ENCODE measurements at places on chromosomes 3 and 15.

DNA sequence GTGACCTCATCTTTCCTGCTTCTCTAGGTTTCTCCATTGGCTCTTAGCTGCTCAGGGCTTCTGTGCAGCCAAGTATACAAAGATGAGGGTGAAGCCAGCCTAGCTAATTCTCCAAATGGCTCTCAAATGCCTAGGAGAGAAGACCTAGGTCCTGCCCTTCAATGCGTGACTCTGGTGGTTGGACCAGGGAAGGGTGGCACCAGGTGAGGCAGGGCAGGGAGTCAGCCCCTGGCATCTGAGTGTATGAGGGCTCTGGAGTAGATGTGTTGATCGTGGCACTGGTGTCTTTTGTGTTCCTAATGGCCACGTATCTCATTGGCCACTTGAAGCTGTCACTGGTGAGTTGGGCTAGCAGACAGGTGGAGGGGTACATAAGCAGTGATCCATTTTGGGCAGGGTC, 59.8 kb downstream of the PDIA5 start:
- DNase-seq = no peak

GRCh38 chr15:101470548-101471239, 18.8 kb downstream of the PCSK6 start:
- DNase-seq = no peak

GRCh38 chr15:89898614-89899294, 5.0 kb upstream of the AP3S2 start:
- DNase-seq = peak; percentile 15

DNA sequence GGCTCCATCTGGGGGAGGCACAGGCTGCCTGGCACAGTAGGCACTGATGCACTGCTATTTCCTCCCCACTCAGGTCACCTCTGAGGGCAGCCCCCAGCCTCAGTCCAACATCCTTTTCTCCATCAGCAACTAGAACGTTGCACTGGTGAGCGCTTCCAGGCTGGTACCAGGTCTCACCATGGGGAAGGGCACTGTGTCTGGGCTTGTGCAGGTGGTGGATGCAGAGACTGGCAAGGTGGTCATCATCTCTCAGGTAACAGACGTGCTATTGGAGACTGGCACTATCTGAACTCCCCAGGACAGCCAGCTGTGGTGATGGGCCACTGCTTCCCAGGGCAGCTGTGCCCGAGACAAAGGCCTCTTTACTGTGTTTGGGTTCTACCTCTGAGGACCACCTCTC, 8.3 kb upstream of the TXNRD3 start:
- no peak for DNase-seq

DNA sequence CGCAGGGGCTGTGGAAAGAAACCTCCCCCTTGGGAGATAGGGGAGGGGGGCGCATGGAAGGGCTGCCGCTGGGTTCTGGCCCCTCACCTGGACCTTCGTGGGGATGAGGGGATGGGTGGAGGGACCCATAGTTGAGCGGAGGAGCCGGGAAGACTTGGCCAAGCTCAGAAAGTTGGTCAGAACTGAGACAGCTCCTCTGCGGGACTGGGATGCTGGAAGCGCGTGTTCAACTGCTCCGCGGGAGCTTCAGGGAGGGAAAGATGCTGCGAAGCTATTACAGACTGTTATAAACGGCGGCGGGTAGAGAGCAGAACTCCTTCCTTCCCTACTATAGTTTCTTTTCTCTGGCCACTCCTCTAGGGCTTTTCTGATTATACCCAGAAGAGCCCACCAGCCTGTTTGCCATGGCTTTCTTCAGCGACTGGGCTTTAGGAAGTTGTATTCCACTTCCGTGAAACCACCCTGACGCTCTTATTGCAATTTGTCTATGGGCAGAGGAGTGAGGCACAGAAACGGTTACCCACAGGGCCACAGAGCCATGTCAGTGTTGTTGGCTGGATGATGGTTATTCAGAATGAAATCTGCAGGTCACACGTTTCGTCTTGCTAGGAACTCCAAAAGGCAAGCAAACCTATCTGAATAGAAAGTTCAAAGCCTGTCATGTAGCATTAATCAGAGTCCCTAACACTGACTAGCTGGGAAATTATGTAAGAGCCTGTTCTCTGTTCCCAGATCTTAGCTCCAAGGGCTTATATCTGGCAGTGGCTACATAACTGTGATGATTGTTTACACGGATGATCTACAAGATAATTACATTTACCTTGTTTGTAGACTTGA, 1.1 kb downstream of the SYNPR start:
- no peak for DNase-seq

DNA sequence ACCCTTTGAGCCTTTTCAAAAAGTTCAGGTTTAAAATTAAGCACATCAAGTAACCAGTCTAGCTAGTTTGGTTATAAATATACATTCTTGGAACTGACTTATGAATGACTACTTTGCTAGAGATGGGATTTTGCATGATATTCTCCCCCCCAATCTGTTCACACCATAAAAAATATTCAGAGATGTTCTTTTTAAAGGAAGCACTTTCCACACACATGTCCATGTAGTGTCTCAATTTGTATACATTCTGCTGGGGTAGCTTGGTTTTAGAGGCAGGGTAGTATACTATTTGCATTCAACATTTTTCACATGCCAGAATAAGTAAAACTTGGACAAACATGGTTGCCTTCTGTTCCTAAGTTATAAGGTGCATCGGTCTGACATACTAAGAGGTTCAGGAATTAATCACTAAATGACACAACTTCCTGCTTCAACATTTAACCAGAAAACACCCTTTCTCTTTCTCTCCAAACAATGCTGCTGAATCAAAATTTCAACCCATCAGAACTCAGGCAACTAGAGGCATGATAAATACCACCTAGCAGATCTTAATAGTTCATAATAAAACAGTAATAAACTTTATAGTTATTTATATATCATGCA, 57.0 kb downstream of the SUMF1 start:
- DNase-seq = no peak

DNA sequence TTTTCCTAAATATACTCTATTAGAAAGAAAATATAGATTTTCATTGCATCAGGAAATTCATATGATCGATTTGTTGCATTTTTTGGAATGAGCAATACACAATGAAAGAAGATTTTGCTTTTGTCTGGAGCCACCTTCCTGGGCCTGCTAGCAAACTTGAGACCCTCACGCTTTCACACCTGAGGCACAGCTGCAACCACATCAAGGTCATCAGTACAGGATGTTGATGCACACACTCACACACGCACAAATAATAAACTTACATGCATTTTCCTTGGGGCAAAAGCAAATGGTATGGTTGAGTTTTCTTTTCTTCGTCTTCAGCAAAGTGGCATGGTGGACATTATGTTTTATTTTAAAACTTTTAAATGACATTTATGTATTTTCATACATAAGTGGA, 64.8 kb upstream of the SATB1 start:
- DNase-seq = no peak

- no peak for DNase-seq
Measured at GRCh38 chr3:102179326-102180177, 255.3 kb upstream of the ZPLD1 start.

DNA sequence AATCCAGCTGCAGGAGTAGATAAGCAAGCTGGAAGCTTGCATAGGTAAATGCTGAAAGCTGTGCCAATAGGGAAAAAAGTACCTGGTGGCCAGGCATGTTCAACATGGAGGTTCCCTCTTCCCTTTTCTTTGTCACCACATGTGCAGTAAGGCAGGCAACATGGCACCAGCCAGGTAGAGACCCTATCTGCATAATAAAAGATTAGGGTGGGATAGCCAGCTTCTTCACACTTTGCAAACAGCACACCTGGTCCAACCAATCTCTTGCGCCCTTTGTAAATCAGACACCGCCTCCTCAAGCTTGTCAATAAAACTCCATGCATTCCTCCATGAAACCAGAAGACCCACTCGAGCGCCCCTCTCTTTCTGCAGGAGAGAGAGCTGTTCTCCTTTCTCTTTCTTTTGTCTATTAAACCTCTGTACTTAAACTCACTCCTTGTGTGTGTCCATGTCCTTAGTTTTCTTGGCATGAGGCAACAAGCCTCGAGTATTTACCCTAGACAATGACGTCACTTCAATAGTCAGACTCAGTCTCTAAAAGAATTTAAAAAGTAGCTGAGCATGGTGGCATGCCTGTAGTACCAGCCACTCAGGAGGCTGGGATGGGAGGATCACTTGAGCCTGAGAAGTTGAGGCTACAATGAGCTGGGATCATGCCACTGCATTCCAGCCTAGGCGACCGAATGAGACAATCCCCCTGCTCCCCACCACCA, 256.3 kb downstream of the SCAPER start:
- DNase-seq = no peak

DNA sequence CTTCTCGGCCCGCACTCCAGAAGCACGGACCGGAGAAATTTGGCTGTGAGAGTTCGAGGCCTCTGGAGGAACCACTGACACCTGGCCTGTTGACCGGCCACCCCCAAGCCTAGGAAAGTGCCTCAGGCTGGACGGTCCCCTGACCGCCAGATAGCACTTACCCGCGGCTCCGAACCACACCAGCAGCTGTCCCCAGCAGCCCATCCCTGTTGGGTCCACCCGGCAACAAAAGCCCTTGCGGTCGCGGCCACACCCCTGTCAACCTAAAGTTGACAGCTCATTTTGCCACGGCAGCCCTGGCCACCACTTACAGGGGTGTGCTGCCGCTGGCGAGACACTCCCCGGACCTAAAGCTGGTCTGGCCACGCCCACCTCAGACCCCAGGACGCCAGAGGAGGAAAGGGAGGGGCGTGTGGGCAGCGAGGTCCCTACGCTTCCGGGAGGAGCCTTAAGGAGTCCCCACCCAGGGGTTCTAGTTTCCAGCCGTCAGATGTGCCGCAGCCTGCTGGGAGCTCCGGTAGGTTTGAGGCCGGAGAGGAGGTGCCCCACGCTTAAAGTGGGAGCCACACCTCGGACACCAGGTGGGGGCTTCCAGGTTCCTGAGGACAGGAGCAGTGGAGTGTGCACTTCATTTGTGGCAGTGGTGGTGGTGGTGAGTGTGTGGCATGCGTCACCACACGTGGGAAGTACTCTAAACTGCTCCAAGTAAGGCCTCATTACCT, at the start of gene LTK:
Gene LTK (minus strand): TSS at position 322 of the 722 bp plus-strand sequence. CDS start 118 bp downstream, at position 204.
- DNase-seq = no peak

GRCh38 chr3:39513791-39514369, 46.4 kb downstream of the MOBP start:
- DNase-seq = no peak

DNA sequence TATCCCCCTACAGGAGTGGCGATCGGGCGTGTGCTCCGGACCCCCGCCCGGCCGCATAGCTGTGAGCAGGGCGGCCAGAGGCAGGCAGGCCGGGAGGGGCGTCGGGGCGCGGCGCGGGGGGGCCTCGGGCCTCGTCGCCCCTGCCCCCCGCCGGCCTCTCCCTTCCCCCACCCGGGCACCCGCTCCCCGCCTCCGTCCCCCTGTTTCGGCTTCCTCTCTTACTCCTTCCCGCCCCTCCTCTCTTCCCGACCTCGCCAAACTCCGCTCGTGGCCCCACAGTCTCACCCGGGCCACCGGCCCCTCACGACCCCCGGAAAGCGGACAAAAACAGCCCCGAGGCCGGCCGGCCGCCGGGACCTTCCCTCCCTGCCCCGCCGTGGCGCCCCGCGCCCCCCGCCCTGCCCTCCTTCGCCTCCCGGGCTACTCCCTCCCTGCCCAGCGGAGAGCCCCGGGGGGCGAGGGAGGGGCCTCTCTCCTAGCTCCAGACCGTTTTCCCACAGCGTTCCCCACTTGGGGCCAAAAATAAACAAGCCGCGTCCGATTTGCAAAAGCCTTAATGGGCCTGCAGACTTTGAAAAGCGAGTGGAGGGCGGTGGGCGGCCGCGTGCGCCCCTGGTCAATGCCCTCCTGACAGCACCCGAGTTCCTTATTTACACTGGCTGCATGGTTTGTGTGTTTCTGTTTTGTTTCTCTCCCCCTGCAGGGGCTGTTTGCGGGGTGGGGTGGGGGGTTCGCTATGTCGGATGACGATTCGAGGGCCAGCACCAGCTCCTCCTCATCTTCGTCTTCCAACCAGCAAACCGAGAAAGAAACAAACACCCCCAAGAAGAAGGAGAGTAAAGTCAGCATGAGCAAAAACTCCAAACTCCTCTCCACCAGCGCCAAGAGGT, 1.0 kb downstream of the UBE2E1 start:
- DNase-seq = no peak

GRCh38 chr3:193851941-193852674, 259.1 kb downstream of the OPA1 start:
- no peak for DNase-seq

DNA sequence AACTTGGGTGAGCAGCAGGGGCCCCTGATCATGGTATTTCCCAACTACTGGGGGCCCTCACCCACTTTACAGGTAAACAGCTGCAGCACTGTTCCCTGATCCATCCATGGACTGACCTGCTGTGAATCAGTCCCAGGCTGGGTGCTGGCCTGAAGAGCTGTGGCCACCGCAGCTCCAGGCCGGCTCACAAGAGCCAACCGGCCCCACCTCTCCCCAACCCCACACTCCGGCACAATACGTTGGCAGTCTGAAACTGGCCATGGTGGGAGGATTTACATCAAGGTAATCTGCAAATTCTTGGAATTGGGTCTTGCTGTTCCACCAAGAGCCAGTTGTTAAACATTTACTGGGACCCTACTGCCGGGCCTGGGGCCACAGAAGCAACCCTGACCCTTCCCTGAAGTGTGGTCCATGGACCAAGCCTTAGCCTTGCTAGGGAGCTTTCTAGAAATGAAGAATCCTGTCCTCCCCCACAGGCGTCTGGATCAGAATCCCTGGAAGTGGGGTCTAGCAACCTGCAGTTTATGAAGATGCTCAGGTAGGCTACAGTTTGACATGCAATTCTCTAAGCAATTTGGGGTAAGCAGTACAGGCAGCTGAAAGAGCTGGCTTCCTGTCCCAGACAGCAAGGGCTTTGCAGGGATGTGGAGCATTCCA, 3.7 kb downstream of the SLC6A20 start:
- no peak for DNase-seq

- no peak for DNase-seq
Measured at GRCh38 chr3:141618103-141618910, 119.8 kb upstream of the RNF7 start.

DNA sequence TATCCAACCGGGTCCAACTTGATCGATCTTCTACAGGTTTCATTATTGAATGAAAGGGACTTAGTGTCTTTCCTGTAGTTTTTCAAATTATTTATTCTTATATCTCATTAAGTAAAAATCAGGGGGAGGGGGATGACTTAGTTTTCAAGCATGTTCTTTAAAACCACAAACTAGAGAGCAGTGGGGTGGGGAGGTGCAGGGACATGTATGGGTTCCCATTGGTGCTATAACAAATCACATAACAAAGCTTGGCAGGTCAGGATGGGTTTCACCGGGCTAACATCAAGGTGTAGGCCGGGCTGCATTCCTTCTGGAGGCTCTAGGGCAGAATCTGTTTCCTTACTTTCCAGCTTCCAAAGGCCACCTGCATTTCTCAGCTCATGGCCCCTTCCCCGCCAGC, 32.7 kb downstream of the CCNL1 start:
- DNase-seq = no peak

- no peak for DNase-seq
Measured at GRCh38 chr3:47515864-47516319, 2.4 kb upstream of the ELP6 start.

- no peak for DNase-seq
Measured at GRCh38 chr3:32934150-32934742, 17.2 kb upstream of the CCR4 start.

Data from stimulated activated CD8-positive, alpha-beta memory T cell treated with anti-CD3 and anti-CD28 coated beads, Interleukin-12 subunit alpha, Interleukin-12 subunit beta, amount 100 ng/mL, for 1 hour (primary cell).